ENCODE measurements at places on chromosomes 3 and 15.

DNA sequence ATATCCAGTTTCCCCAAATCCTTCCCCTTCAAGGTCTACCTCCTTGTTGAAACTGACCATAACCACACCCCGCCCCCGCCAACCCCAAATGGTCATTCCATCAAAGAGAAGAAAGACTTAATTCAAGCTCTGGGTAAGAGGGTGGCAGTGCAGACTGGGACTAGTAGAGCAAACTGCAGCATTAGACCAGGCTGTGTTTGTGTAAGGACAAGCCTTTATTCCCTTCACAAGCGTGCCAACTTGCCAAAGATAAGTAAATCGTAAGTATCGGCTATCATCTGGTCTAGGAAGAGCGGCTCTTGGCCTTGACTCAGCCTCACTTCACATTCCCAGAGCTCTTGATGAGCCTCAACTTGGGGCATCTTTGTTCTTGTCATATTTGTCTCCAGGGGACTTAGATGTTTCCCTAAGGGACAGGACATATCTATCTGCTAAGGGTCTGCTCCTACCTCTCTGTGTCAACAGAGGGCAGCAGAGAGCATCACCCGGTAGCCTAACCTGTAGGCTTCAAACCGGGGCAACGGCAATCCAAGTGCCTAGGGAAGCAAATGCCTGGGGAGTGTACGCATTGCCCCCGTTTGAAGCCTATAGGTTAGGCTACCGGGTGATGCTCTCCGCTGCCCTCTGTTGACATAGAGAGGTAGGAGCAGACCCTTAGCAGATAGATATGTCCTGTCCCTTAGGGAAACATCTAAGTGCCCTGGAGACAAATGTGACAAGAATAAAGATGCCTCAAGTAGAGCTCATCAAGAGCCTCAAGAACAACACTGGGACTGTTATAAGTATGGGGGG, 8.9 kb upstream of the MAP3K13 start:
- peak; percentile 36 for DNase-seq

DNA sequence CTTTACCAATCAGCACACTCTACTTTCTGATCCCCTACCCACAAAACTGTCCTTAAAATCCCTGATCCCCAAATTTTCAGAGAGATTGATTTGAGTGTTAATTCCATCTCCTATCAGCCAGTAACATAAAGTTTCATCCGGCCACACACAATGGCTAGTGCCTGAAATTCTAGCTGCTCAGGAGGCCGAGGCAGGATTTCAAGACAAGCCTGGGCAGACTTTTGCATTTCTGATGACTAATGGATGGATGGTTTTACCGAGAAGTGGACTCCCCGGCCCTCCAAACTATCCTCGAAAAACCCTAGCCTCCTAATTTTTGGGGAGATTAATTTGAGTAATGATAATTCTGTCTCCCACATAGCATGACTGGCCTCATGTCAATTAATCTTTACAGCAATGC, 269.8 kb upstream of the POU1F1 start:
- DNase-seq = no peak

- DNase-seq = no peak
Measured at GRCh38 chr3:158094235-158095110, 11.7 kb downstream of the SHOX2 start.

- no peak for DNase-seq
Measured at GRCh38 chr15:73015493-73015892, 36.8 kb upstream of the NEO1 start.

GRCh38 chr3:8593021-8593827, 51.4 kb downstream of the SSUH2 start:
- DNase-seq = peak; percentile 36

DNA sequence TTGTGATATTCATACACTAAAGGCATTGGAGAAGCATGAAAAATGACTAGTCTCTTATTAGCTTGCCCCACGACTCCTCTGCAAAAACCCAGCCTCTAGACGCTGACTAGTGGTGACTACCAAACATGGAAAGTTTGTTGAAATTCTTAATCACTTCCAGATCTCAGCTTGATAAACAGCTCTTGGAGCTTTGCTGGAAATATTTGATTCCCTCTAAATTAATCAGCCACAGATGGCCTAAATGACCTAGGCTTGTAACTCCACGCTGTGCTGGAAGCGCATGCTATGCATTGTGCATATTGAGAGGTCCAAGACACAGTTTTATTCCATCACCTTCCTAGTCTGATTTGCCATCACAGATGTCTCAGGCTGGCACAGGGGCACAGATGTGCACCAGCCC, 244.7 kb upstream of the ST8SIA2 start:
- DNase-seq = peak; percentile 1

DNA sequence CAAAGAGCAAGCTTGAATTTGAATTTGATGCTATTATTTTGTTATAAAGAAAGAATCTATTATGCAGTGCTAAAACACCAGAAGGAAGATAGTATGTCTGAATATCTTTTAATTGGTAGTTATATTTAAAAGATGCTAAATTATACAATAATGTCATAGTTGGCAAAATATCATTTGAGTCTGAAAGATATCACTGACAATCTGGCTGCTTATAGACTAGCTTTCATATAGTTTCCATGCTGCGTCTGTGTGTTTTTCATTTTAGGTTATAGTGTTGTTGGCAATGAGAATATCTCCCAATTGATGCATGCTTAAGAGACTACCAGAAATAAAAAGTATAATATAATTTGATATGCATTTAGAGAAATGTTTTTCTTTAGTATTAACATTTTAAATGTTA, 142.9 kb downstream of the NEO1 start:
- no peak for DNase-seq

- DNase-seq = no peak
Measured at GRCh38 chr15:79897701-79898113, 893 bp upstream of the MTHFS start.
